ENCODE measurements at places on chromosomes 7 and 10.

DNA sequence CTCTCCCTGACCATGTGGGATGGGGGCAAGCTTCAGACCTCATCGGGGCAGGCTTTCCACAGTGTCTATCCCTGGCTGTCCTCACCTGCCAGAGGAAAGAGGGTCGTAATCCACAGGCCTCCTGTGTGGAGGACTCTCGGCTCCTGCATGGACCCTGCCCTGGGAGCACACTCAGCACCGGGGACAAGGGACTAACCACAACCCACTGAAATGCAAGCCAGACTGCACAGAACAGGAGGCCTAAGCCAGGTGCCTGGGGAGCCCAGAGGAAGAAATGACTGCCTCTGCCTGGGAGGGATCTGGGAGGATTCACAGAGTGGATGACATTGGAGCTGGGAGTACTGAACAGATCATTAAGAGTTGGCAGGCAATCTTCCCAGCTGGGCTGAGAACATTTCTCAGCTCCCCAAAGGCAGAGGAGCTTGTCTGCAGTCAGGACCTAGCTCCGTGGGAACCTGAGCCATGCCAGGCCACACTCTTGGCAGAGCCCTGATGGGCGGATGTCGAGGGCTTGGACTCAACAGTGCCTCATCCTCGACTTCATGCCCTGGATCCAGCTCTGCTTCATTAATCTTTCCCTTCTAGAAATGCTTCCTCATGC is 213.4 kb downstream of the USP6NL start:
- DNase-seq, result no peak

GRCh38 chr10:66187053-66187733 is 738.6 kb upstream of the LRRTM3 start:
- no peak for DNase-seq

DNA sequence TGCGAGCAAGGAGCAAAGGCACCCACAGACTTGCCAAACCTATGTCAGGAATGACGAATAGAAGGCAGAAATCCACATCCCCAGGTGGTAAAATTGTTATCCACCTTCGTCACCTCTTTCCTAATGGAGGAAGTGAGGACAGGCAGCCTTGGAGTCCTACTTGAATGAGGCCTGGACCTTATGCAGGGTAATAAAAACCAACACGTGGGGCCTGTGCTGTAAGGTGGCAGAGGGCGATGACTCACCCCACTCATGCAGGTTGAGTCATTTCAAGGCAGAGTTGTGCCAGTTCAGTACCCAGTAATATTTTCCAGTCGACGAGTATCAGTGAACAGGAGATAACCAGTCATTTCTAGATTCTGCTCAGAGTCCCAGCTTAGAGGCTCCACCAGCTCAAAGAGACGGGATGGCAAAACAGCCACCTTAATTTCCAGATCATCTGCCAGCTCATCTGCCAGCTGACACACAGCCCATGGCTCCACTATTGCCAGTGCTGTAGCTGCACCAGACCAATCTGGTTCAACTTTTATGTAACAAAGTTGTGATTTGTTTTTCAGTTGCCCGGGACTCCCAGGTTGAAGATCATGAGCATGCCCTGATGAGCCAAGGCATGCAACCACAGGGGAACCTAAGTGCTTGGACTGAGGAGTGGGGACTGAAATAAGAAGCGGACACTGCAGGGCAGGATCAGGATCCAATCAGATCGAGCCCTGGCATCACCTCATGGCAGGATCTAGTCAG is 176.2 kb upstream of the ITGB1 start:
- DNase-seq, result no peak

- DNase-seq, result no peak
These were observed 32.3 kb downstream of the GARS1 start for GRCh38 chr7:30627026-30627425.

GRCh38 chr7:22665923-22666322 is 61.1 kb upstream of the IL6 start:
- DNase-seq, result no peak

GRCh38 chr7:17131060-17131345 is 167.4 kb upstream of the AHR start:
- DNase-seq, result no peak

DNA sequence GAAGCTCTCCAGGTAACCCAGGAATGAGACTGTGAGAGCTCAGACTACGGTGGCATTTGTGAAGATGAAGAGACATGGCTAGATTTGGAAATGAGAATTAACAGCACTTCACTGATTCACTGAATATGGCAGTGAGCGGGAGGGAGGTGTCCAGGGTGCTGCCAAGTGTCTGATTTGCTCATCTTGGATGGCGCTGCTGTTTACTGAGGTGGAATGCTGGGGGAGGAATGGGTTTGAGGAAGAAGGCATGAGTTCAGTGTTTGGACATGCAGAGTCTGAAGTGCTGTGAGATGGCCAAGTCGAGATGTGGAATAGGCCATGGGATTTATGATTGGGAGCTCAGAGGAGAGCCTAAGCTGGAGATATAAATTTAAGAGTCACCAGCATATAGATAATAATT is 437.1 kb upstream of the NPVF start:
- DNase-seq, result no peak

- no peak for DNase-seq
These were observed 426.1 kb upstream of the LRRN3 start for GRCh38 chr7:110664803-110665202.

DNA sequence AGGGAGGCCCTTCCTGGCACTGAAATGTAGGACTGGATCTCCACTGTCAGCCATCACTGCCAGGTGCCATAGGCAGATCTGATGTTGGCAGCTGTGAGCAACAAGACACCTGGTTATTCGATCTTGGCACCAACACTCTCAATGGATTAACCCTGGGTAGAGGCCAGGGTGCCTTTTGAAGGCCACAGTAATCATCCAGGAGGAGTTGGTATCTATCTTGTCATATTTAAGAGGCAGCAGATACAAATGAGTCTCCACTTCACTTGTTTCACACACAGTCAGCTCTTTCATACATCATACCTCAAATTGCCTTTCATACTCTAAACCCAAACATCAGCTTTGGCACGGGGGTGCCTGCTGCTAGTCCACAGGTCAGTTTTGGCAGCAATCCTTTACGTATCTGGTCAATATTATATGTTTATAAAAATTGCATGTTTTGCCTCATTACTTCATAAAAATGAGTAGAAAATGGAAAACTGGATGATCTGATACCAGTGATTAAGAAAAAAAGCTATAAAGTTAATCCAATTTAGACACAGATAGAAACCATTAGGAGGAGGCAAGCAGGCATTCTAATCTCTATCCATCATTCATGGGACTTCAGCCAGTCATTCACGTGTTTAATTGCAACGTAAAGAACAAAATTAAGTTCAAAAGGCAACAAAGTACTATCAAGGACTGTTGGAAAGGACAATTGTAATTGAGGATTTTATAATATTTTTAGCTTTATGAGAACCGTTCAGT is 12.7 kb upstream of the CACUL1 start:
- DNase-seq, result no peak

- no peak for DNase-seq
These were observed 62.8 kb downstream of the PDZD8 start for GRCh38 chr10:117312430-117312829.

- DNase-seq, result no peak
These were observed 529.0 kb downstream of the ANKRD7 start for GRCh38 chr7:118753479-118753878.

DNA sequence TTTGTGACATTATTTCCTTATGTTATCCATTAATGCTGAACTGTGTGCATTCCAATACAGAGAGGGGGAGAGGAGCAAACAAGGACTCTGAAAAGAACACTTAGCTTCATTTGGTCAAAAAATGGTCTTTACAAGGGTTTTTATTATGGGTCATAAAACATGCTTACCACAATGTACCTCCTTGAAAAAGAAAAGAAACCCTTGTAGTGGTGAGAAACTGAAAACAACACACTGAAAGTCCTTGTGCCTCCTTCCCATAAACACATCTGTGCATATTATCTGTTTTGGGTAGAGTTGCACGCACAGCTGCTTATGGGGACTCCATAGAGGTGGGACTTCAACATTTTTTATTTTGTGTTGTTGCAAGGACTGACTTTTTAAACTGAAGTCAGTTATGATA is 98.7 kb downstream of the CDK6 start:
- no peak for DNase-seq

- no peak for DNase-seq
These were observed 50.2 kb downstream of the LAMB4 start for GRCh38 chr7:108079648-108080591.

DNA sequence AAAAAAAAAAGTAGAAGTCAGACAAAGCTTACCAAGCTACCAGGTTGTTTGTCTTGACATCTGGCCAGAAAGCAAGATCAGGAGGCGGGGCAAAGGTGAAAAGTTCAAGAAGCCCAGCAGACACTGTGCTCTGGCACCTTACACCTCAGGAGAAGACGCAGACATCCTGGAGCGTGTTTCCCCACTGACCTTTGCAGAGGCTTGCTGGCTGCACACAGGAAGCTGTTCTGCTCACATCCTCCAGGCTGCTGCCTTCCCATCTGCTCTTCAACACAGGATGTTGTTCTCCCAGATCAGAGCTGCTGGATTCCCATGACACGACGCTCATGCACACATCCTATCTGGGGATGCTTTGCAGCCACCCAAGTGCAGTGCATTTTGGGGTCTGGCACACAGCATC is 174.4 kb upstream of the KIAA1217 start:
- no peak for DNase-seq

DNA sequence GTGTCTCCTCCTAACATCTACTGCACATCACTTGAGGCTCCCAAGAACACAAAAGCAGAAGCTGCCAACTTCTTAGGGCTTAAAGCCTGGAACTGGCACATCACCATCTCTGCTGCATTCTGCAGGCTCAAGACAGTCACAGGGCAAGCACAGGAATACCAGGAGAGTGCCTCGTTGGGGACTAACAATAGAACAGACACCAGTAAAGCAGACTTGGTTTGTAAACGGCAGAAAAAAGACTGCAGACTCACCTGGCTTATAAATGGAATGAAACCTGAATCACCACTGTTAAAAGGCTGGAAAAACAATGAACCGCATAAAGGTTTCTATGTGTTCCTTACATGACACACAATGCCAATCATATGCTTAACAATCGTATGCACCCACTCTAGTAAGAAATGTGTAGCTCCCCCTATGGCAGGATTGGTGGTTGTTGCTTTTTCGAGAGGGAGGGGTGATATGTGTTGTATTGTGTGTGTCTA is 12.8 kb downstream of the RHEB start:
- DNase-seq, result no peak

DNA sequence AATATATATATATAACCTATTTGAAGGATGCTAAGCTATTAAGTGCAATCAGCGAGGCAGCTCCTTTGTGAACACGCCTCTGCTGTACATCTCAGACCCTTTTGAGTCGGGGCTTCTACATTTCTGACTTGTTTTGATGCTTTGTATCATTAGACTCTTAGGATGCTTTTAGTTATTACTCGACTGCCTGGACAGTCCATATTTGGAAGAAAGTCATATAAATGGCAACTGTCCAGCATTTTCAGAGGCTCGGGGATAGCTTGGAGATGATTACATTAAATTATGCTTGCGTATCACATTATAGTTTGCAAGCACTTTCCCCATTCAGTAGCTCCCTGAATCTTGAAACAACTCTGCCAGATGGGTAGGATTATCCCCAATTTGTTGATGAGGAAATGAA is 257.9 kb downstream of the PTEN start:
- DNase-seq, result no peak

DNA sequence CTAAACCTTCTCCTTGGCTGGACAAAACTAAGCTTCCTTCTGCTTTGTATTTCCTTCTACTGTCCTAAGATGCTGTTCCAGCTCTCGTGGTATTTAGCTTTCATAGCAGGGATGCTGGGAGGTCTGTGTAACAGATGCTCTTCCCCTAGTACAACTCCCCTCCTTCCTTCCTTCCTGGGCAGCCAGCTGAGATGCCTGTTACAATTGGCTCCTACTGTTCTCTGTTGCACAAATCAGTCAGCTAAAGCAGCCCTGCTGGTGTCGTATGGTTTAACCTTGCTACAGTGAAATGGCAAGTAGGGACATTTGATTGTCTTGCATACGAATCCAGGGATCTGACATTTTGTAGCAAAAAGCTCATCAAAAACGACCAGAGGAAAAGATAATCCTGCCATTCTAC is 143.8 kb downstream of the ARHGAP21 start:
- no peak for DNase-seq

- DNase-seq, result no peak
These were observed 47.8 kb upstream of the CALCR start for GRCh38 chr7:93622036-93623033.

GRCh38 chr10:76882796-76883195 is 754.8 kb downstream of the KCNMA1 start:
- no peak for DNase-seq

- no peak for DNase-seq
These were observed 99.1 kb downstream of the UNCX start for GRCh38 chr7:1331561-1332467.

DNA sequence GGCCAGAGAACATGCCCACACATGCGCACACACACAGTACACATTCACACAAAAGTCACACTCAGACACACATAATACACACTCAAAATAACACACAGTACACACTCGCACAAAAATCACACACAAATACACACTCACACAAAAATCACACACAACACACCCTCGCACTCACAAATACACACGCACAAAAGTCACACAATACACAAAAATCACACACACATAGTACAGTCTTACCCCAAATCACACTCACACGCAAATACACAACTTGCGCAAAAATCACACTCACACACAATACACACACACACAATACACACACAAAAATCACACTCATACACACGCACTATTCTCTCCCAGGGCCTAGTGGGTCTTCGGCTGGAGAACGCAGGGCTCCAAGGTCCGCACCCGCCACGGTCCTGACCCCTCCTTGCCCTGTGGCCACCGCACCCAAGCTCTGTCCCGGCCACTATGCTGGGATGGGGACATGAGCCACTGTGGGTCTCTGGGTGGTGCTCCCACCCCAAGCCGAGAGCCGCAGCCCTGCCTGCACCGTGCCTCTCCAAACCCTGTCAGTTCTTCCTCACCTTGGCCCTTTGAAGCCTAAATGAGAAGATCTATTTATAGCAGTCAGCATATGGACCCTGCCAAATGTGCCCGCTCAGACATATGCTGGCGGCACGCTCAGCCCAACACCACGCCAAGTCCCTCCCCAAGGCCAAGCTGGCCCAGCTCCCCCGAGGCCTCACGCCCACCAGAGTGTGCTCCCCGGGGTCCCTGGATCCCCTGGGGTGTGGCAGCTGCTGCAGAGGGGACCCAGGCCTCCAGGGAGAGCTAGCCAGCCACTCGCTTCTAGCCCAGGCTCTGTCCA is 55.9 kb downstream of the ELFN1 start:
- no peak for DNase-seq

Measured in bone marrow (tissue), 2 donors.